ENCODE measurements at places on chromosomes 5 and 9. TPM values are rescaled to one million over a fixed set of nuclear protein-coding genes. Genes with fewer than 3 reads are reported as not detected.

DNA sequence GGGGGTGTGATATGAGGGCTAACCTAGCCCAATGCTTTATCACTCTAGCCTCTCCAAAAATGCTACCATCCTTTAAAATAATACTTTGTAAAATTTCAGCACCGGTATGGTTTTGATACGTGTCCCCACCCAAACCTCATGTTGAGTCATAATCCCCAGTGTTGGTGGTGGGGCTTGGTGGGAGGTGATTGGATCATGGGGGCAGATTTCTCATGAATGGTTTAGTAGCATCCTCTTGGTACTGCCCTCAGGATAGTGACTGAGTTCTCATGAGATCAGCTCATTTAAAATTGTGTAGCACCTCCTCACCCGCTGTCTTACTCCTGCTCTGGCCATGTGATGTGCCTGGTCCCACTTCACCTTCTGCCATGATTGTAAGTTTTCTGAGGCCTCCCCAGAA is 35.0 kb upstream of the ANKH start:
- DNase-seq = no peak

GRCh38 chr9:133347515-133347984 is 381 bp downstream of the MED22 start:
- no peak for DNase-seq

- no peak for DNase-seq
Observed at GRCh38 chr9:107925749-107926297, 436.3 kb upstream of the KLF4 start.

GRCh38 chr9:133973111-133973790 is 18.9 kb downstream of the VAV2 start:
- no peak for DNase-seq

DNA sequence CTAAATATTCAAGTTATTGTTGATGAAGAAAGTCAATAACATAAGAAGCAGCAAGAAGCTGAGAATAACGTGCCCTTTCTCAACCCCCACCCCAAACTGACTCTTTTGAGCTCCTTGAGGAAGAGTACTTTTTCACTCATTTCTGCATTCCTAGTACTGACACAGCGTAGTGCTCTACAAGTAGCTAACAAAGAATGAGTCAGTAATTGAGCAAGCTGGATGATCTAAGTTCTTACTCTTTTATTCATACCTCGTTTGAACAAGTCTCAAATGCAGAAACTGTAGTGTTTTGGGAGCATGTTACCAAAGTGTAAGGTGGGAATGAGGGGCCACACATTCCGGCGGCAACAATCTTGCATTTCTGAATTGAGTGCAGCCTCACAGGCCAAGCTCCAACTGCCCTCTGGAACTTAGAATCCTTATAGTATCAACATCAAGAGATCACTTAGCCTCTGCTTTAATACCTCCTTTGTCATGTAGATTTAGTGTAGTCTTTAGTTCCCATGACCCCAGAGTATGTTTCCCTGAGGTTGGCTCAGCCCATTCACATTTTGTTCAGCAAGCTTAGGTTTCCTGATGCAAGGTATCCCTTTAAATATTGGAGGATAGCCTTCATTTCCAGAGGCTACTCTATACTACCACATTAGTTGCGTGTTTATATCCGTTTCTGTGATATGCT is 152.0 kb downstream of the PRR16 start:
- no peak for DNase-seq

- no peak for DNase-seq
Observed at GRCh38 chr9:7387840-7388239, 411.7 kb downstream of the DMAC1 start.

DNA sequence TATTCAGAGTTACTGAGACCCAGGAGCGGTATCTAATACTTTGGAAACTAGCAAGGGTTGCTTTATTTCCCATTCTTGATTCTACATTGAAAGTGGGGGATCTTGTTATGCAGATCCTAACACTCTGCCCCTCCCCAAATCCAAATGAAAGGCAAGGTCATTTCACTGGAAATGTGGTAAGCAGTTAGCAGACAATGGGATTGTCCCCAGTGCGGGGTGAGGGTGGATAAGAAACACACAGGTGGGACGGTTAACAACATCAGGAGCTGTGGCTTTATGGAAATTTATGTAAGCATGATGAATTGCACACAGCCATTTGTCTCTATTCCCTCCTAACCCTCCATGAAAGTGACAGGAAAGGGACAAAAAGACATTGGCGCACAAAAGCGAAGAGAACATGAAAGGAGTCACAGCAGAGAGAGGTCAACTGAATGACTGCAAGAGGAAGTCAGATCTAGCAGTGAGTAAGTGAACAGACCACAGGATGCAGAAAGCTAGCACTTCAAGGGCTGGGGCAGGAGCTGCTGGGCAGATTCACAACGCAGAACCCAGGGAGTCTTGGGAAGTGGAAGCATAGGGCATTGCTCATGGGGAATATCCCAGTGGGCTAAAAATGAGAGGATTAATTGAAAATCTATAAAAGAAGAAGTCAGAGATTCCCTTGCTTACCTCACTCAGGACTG is 184.4 kb downstream of the HSD17B3 start:
- DNase-seq = no peak

DNA sequence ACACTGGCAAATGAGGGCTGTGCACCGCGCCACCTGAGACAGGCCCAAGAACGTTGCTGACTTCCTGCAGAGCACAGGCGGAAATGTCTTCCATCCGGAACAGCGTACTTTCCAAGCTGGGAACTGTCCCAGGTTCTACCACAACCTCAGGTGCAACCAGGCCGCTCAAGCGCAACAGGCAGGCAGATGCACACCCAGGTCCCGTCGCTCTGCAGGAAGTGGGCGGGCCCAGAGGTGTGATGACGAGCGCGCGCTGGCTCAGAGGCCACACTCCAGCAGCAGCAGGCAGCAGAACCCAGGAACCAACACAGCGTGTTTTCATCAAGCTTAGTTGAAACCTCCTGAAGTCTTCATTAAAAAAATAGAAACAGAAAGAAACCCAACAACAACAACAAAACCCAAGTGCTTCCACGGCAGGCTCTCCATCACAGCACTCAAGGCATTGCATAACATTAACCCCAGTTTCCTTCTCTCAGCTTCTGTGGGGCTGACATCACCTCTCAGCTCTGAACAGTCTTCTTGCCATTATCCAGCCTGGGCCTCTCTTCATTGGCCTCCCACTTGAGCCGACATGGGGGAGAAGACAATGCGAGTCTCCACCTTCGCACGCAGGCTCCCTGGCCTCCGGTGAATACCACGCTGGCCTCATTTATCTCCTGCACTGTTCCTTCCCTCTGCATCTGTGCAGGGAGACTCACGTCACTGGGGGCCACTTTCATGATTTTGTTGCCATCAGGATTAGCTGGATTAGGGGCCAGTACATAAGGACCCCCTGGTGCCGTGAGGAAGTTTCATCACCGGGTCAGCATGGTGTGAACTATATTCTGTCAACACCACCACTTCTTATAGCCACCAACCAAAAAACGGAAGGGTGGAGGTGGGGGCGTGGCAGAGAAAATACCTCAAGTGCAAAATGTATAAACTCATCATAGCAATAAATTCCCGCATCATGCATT is 22.1 kb downstream of the PTCH1 start:
- no peak for DNase-seq

GRCh38 chr9:136570191-136570845 is 24.5 kb upstream of the NOTCH1 start:
- DNase-seq = no peak

- DNase-seq = no peak
Observed at GRCh38 chr5:72511774-72512592, 4.8 kb upstream of the ZNF366 start.

DNA sequence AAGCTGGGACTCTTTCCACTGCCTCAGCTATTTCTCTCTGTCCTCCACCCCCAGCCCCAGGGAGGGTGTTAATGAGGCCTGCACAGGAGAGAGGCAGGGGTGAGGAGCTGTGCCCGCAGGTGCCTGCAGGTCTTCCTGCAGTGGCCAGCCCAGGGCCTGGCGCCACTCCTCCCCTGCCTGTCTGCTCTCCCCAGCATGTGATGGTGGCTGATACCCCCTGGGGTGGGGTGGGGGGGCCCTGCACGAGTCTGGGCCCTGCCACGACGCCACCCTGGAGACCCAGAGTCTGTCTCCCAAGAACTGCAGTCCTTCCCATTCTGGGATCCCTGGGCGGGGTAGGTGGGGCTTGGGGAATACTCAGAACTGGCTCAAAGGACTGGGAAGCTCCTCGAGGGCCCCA is 166.4 kb upstream of the SMIM23 start:
- no peak for DNase-seq

GRCh38 chr5:118042076-118042475 is 946.3 kb downstream of the DTWD2 start:
- DNase-seq = no peak

GRCh38 chr9:125360601-125361000 is 99.0 kb downstream of the GAPVD1 start:
- no peak for DNase-seq

GRCh38 chr9:99463131-99463530 is 241.0 kb downstream of the SEC61B start:
- no peak for DNase-seq

DNA sequence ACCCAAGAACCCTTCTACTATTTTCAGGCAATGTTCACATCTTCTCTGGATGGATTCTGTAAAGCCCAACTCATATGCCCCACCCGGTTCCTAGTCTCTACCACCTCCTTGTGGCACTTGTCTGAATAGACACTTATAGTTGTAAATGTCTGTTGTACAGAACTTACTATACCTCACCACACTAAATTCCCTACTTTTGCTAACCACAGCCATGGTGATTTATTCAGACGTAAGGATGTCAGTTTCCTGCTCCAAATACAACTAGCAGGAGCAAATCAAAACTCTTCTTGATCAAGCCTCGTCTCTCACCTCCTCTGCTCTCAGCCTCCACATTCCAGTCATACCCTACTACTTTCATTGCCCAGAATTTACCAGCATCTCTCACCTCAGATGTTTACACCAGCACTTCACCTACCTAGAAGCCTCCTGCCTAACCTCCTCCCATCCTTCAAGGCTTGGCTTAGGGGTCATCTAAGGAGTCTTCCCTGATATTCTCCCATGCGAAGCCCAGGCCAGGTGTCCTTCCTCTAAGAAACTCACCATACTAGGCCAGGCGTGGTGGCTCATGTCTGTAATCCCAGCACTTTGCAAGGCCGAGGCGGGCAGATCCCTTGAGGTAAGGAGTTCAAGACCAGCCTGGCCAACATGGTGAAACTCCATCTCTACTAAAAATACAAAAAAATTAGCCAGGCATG is 75.5 kb downstream of the MAPKAP1 start:
- DNase-seq = no peak

GRCh38 chr5:60257596-60258271 is 364.2 kb upstream of the PDE4D start:
- DNase-seq = no peak

CYSRT1 gene
- polyA plus RNA-seq = 12.3 TPM

SLC35D2 gene
- polyA plus RNA-seq = 14.2 TPM

LHX6 gene
- polyA plus RNA-seq = 1.8 TPM

FAM151B gene
- polyA plus RNA-seq = 3.3 TPM

ZBTB34 gene
- 19.7 TPM for polyA plus RNA-seq

FAXDC2 gene
- polyA plus RNA-seq = 36.5 TPM

ZBED3 gene
- 21.2 TPM for polyA plus RNA-seq

MCIDAS gene
- 1.0 TPM for polyA plus RNA-seq

NR2F1 gene
- 286 TPM for polyA plus RNA-seq

ZER1 gene
- polyA plus RNA-seq = 30.5 TPM

PPP3R2 gene
- 0.17 TPM for polyA plus RNA-seq

MVB12B gene
- polyA plus RNA-seq = 20.3 TPM

Measured in left renal pelvis (tissue), 4 donors.